ENCODE measurements at places on chromosomes 6 and 20.

- DNase-seq, result no peak
Observed at GRCh38 chr6:139019722-139020121, 8.8 kb upstream of the ABRACL start.

- no peak for DNase-seq
Observed at GRCh38 chr6:144989319-144990107, 704.4 kb downstream of the UTRN start.

DNA sequence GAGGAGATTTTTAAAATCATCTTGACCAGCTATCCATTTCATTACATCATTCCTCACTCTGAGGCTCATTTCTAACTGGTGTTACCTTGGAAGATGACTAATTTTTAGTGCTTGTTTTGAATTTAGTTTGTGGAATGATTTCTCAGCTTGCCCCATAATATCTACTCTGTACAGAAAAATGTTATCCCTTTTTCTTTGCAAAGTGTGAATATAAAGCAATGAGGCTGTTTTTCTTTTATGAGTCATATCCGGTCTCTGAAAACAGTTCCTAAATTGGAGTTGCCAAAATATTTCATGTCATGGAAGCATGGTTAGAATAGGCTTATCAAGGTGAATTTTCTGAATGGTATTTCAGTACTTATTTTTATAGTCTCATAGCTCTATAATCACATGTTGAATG lies 43.8 kb downstream of the FUT9 start:
- DNase-seq, result no peak

DNA sequence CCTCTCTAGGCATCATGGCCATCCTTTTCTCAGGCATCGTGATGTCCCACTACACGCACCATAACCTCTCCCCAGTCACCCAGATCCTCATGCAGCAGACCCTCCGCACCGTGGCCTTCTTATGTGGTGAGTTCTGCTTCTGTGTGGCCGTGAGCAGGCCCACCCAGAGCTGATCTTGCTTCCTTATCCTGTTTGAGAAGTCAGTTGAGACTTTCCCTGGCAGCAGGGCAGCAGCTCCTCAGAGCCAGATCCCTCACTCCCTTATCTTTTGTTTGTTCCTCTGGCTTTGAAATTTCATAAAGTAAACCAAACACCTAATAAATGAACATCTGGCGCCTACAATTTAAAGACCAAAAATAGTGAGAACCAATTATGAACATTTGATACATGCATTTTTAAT lies 40.6 kb downstream of the SPATA2 start:
- no peak for DNase-seq

- no peak for DNase-seq
Observed at GRCh38 chr6:41690541-41691330, 44.7 kb downstream of the TFEB start.

- no peak for DNase-seq
Observed at GRCh38 chr6:2436410-2437154, 191.2 kb upstream of the GMDS start.

DNA sequence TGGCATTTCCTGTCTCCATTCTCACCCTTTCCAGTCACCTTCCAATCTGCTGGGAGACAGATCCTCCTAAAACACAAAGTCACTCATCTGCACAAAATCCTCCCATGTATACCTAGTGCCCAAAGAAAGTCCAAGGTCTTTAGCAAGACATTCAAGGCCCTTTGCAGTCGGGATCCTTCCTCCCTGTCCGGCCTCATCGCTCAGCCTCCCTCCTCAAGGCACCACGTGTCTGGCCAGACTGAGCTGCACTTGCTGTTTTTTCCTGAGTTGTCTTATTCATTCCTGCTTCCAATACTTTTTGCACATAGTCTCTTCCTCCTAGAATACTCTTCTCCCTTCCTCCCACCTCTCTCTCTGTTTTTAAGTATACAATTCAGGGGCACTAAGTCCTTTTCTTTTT lies 1.4 kb downstream of the TRIM15 start:
- DNase-seq, result no peak

DNA sequence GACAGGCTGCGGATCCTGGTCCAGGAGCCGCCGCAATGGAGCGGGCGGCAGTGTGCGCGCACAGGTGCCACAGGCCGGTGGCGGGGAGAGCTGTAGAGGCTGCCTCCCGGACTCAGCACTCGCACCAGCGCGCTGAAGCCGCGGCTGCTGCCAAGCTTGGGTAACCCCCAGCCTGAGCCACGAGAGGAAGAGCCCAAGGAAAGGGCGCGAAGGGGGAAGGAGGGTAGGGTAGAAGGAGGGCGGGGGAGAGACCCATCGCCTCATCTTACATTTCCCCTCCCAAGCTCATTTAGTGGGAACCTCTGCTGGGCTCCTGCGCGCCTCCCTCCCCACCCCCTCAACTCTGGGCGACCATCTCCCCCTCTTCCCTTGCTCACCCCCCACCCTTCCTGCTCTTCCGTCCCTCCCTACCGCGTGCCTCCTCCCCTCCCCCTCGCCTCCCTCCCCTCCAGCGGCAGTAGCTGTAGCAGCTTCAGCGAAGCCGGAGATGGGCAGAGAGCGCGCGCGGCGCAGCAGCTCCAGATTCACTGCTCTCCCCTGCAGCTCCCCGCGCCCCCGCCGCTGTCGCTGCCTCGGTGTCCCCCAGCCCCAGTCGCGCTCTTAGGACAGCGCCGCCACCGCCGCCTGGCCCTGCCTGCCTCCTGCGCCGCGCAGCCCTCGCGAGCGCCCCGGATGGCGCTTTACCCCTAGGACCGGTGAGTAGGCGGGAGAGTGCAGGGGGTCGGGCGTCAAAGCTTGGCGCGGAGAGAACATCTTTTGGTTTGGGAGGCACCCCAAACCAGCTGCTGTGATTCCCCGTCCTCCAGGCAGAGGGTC lies at the start of gene FUT9:
TSS of gene FUT9 (plus strand) at position 457 of the 816 bp plus-strand sequence. CDS start 187,182 bp downstream, outside the sequence.
- DNase-seq, result no peak

- DNase-seq, result no peak
Observed at GRCh38 chr6:109610590-109610989, 80.4 kb downstream of the AK9 start.

DNA sequence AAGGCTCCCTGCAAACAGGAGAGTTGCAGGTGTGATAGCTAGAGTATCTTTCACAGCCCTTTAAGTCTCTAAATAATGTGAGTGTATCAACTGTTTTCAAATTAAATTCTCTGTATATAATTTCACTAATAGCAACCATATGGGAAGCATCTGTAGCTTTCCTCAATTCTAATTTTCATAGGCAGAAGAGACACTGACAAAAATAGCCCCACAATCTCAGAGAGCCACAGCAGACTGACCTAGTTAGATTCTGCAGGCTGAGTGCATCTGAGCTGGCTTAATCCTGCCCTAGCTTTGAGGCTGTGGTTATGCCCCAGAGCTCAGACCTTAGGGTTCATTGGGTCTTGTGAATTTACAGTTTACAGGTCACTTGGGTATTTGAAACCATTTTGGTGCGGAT lies 63.9 kb downstream of the MAP7 start:
- DNase-seq, result no peak
